ENCODE measurements at places on chromosomes 12 and 14. TPM values are rescaled to one million over a fixed set of nuclear protein-coding genes. Genes with fewer than 3 reads are reported as not detected.

Gene RNASE7
- polyA plus RNA-seq: not detected

Gene MYBPC1
- not detected for polyA plus RNA-seq

Gene DENND5B
- polyA plus RNA-seq: 18.7 TPM

Gene IQSEC3
- polyA plus RNA-seq: 0.01 TPM

Gene LTB4R
- 19.1 TPM for polyA plus RNA-seq

Gene KRT4
- polyA plus RNA-seq: not detected

Gene CABP1
- polyA plus RNA-seq: not detected

Gene CLEC14A
- polyA plus RNA-seq: not detected

Gene SDSL
- polyA plus RNA-seq: not detected

Gene PPM1H
- polyA plus RNA-seq: 0.01 TPM

Gene TAS2R8
- polyA plus RNA-seq: 0.20 TPM

Gene GLT8D2
- not detected for polyA plus RNA-seq

Gene INHBE
- polyA plus RNA-seq: not detected

Gene ZFP36L1
- polyA plus RNA-seq: 729 TPM

Gene RD3L
- not detected for polyA plus RNA-seq

Gene OAS1
- polyA plus RNA-seq: 39.8 TPM

Gene MMP19
- not detected for polyA plus RNA-seq

Gene RTL1
- not detected for polyA plus RNA-seq

Gene SRGAP1
- under 0.01 TPM for polyA plus RNA-seq

Gene GPR132
- 38.6 TPM for polyA plus RNA-seq

Gene YY1
- polyA plus RNA-seq: 34.7 TPM

Gene CLEC4C
- 0.63 TPM for polyA plus RNA-seq

Gene PPP1R1A
- not detected for polyA plus RNA-seq

Gene ALG10
- 4.6 TPM for polyA plus RNA-seq

Gene HOXC6
- polyA plus RNA-seq: not detected

Gene CLEC6A
- polyA plus RNA-seq: 0.07 TPM

Gene GUCY2C
- 0.04 TPM for polyA plus RNA-seq

Gene SIRT4
- 1.3 TPM for polyA plus RNA-seq

Gene PRR4
- 1.8 TPM for polyA plus RNA-seq

Gene USP44
- polyA plus RNA-seq: 1.7 TPM

Gene RPL36AL
- 169 TPM for polyA plus RNA-seq

Gene MYO1H
- not detected for polyA plus RNA-seq

Gene NRL
- 7.0 TPM for polyA plus RNA-seq

Gene PTPN21
- polyA plus RNA-seq: not detected

Gene C12orf50
- polyA plus RNA-seq: 0.07 TPM

Gene KRT3
- not detected for polyA plus RNA-seq

Gene NYNRIN
- 0.04 TPM for polyA plus RNA-seq

Measured in B cell (primary cell).